ENCODE measurements at places on chromosomes 5 and 9. TPM values are rescaled to one million over a fixed set of nuclear protein-coding genes. Genes with fewer than 3 reads are reported as not detected.

ALDOB gene
- total RNA-seq: 1.2 TPM

QRFP gene
- total RNA-seq: not detected

PCDHB12 gene
- total RNA-seq: not detected

AQP7 gene
- total RNA-seq: 0.96 TPM

GAS1 gene
- 0.07 TPM for total RNA-seq

TRPM6 gene
- total RNA-seq: 0.44 TPM

GFPT2 gene
- total RNA-seq: 16.1 TPM

LAMC3 gene
- total RNA-seq: 7.7 TPM

PCDHGA7 gene
- not detected for total RNA-seq

RPS14 gene
- total RNA-seq: 2,557 TPM

C8G gene
- 2.1 TPM for total RNA-seq

GABRA1 gene
- not detected for total RNA-seq

SLC24A2 gene
- not detected for total RNA-seq

DNA sequence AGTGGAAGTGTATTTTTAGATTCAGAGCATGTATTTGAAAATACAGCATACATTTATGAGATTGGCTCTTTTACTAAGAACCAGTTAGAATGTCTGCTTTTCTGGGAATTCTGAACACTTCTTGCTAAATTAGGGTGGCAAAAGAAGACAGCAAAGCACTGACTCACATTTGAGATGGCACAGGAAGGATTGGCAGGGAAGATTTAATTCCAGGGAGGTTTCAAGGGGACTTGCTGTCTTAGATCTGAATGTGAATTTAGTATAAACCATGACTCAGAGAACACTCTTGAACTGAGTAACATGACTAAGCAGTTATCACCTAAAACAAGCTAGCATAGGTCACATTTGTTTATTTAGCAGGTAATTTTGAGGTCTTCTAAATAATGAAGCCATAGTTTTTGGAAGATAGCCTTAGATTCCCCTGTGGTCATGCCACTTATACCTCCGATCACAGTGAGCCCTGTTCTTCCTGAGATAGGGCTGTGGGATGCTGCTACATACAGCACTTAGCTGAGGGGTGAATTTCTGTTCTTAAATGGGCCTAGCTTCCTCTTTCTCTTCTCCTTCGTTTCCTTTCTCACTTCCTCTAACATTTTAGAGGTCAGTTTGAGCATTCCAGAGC, 173.8 kb downstream of the PCSK1 start:
- no peaks in the 10 kb centered on the region for H3K27me3 ChIP-seq
- H3K36me3 ChIP-seq: no peaks in the 10 kb centered on the region
- no peak for DNase-seq
- H3K4me3 ChIP-seq: no peak overlapping the region
- H3K27ac ChIP-seq: no peak overlapping the region

DNA sequence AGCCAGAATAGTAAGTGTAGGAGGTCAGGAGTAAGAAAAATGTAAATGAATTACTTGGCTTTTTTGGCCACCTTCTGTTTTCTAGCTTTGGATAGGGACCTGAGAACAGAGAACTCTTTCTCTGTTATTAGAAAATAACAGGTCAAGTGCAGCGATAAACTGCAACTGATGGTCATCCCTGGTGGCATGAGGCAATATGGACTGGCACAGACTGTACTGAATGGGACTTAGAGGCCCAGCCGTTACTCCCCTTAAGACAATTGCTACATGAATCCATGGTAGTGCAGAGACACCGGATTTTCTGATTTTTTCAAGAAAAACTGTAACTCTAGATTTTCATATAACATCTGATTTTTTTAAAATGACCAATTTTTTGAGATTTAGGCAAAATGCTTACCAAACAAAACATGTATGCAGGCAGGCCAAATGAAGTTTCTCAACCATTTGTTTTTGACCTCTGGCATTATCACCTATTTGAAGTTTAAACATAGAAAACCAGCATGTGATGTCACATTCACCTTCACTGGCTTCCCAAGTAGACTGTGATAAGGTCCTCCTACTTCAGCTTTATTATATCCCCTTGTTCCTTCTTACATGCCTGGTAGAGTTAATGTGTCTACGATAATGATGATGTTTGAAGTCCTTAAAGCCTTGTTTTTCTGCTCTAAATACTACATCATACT, 262.6 kb downstream of the KCTD16 start:
- no peaks in the 10 kb centered on the region for H3K4me1 ChIP-seq
- H3K36me3 ChIP-seq: no peaks in the 10 kb centered on the region
- H3K27ac ChIP-seq: no peak overlapping the region
- H3K27me3 ChIP-seq: peaks cover 13% of the 10 kb centered on the region
- DNase-seq: no peak
- H3K4me3 ChIP-seq: no peak overlapping the region

- no peak overlapping the region for H3K27ac ChIP-seq
- no peak for DNase-seq
- H3K27me3 ChIP-seq: no peaks in the 10 kb centered on the region
- no peaks in the 10 kb centered on the region for H3K36me3 ChIP-seq
These were observed 15.5 kb downstream of the OTULINL start for GRCh38 chr5:14597080-14597479.

DNA sequence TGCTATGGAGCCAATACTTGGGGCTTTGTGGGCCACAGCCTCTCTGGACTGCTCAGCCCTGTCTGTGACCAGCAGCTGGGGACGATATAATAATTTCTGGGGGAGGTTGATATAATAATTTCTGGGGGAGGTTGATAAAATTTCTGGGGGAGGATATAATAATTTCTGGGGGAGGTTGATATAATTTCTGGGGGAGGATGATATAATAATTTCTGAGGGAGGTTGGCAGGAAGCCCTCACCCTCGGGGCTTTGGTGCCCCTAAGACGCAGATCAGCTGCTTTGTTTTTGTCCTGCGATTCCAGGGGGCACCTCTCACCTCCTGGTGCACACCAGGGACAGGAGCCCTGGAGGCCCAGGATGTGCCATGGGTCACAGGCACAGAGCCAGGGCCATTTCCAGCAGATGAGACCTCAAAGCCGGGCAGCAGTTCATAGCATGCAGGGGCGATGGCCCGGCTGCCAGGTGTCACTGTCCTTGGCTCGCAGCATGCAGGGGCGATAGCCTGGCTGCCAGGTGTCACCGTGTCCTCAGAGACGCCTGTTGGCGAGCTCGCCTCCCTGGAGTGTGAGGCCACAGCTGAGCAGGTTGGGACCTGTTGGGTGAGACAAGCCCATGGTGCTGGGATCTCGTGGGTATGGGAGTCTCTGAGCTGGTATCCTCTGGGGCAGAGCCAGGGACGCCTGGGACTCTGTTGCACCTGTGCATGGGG, 3.8 kb upstream of the TOR4A start:
- peaks cover 4% of the 10 kb centered on the region for H3K36me3 ChIP-seq
- H3K27me3 ChIP-seq: no peaks in the 10 kb centered on the region
- H3K4me1 ChIP-seq: peaks cover 40% of the 10 kb centered on the region
- no peak for DNase-seq
- no peak overlapping the region for H3K4me3 ChIP-seq

- H3K4me1 ChIP-seq: peaks cover 10% of the 10 kb centered on the region
- H3K27ac ChIP-seq: no peak overlapping the region
- H3K4me3 ChIP-seq: no peak overlapping the region
These were observed 9.1 kb downstream of the PDCL start for GRCh38 chr9:122819326-122819725.

DNA sequence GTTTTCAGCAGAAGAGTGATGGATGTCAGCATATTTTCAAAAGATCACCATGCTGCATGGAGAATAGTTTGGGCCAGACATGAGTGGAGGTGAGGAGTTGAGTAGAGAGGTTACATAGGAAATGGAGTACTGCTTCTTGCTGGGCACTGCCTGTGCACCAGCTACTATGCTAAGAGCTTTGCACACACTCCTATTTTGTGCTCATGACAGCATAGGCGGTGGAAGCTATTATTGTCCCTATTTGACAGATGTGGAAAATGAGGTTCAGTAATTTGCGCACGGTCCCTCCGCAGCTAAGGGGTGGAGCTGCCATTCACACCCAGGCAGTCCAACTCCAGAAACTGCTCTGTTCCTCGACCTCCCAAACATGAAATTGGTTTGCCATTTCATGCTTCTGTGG, 67.8 kb downstream of the ENTREP1 start:
- DNase-seq: no peak
- H3K27me3 ChIP-seq: peaks cover 3% of the 10 kb centered on the region
- no peak overlapping the region for H3K27ac ChIP-seq
- no peaks in the 10 kb centered on the region for H3K36me3 ChIP-seq
- H3K4me1 ChIP-seq: no peaks in the 10 kb centered on the region

GRCh38 chr5:111254613-111255012, 30.4 kb downstream of the CAMK4 start:
- 0 out of 2 replicates have a peak, but pooled peaks cover 5% of the 10 kb centered on the region for H3K27me3 ChIP-seq
- no peaks in the 10 kb centered on the region for H3K4me1 ChIP-seq
- no peak overlapping the region for H3K27ac ChIP-seq
- no peaks in the 10 kb centered on the region for H3K36me3 ChIP-seq
- H3K4me3 ChIP-seq: no peak overlapping the region

DNA sequence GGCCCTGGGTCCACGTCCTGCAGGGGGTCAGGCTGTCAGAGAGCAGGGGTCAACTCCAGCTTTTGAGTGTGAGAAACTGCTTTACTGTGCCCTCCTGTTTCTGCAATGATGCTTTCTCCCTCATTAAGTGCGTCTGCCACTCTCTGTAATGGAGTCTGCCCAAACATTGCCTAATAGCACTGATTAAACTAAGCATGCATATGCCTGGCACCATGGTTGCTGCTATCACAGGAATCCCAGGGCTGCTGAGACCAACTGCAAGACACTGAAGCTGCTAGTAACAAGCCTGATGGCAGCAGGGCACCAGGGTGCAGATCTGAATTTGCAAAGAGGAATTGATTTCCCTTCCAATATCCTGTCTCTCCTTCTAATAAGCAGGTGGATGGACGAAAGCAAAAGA, 125.3 kb downstream of the SLC24A2 start:
- no peak for DNase-seq
- H3K36me3 ChIP-seq: no peaks in the 10 kb centered on the region
- H3K27ac ChIP-seq: no peak overlapping the region
- peaks cover 72% of the 10 kb centered on the region for H3K27me3 ChIP-seq
- H3K4me3 ChIP-seq: no peak overlapping the region

DNA sequence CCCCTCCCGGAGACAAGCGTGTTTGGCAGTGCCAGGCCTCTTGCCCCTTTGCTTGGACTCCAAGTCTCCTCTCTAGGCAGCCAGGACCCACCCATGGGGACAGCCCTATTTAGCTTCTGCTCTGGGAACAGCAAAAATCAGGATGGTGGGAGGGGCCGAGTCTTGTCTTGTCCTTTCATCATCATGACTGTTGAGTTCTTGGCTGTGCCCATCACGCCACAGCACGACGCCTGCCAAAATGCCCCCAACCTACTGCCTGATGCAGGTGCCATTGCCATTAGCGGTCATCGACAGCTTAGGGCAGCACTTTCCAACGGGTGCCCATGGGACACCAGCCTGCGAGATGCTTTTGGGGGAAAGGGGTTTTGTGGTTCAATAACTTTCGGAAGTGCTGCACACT, 18.9 kb downstream of the PLPP7 start:
- no peak overlapping the region for H3K27ac ChIP-seq
- H3K36me3 ChIP-seq: no peaks in the 10 kb centered on the region
- H3K27me3 ChIP-seq: no peaks in the 10 kb centered on the region

DNA sequence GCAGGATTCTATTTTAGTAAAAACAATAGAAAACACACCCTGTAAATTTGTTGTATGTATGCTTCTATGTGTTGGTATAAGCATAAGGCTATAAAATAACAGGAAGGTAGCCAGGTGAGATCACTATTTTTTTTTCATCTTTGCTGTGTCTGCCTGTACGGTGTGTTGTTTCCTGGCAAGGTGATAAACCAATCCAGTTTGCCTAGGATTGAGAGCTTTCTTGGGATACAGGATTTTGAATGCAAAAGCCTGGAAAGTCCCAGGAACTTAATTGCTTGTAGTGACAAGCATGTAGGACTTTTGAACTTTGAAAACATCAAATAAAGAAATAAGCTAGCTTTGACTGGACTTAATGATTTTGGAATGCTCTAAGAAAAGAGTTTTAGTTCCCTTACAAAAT, 83.3 kb upstream of the RORB start:
- no peak for DNase-seq
- H3K36me3 ChIP-seq: no peaks in the 10 kb centered on the region
- H3K27me3 ChIP-seq: no peaks in the 10 kb centered on the region
- H3K27ac ChIP-seq: no peak overlapping the region

GRCh38 chr9:96382175-96382574, 1.3 kb downstream of the SLC35D2 start:
- peak overlapping the region; percentile 59 for H3K4me3 ChIP-seq
- peaks cover 7% of the 10 kb centered on the region for H3K36me3 ChIP-seq
- peak; percentile 35 for DNase-seq
- peaks cover 58% of the 10 kb centered on the region for H3K4me1 ChIP-seq
- no peak overlapping the region for H3K27ac ChIP-seq
- H3K27me3 ChIP-seq: no peaks in the 10 kb centered on the region

GRCh38 chr9:21995006-21995665, 545 bp downstream of the CDKN2B-AS1 start:
- H3K27me3 ChIP-seq: no peaks in the 10 kb centered on the region
- peak overlapping the region; percentile 79 for H3K4me3 ChIP-seq
- peaks cover 19% of the 10 kb centered on the region for H3K4me1 ChIP-seq
- H3K36me3 ChIP-seq: no peaks in the 10 kb centered on the region
- peak; percentile 56 for DNase-seq

- no peaks in the 10 kb centered on the region for H3K27me3 ChIP-seq
- no peak overlapping the region for H3K4me3 ChIP-seq
- H3K27ac ChIP-seq: no peak overlapping the region
- H3K4me1 ChIP-seq: peaks cover 6% of the 10 kb centered on the region
These were observed 45.5 kb upstream of the ANKRD33B start for GRCh38 chr5:10518347-10518746.

DNA sequence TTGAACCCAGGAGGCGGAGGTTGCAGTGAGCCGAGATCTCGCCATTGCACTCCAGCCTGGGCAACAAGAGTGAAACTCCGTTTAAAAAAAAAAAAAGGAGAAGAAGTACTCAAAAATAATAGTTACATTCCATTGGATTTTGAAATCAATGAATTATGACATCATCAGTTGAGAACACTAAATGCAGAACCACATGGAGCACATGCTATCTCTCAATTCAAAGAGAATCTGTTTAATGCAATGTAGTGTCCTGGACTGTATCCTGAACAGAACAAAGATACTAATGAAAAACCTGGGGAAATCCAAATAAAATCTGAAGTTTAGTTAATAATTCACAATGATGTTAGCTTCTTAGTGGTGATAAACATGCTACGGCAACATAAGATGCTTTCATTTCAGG, 20.3 kb downstream of the CDC14B start:
- no peak for DNase-seq
- H3K4me1 ChIP-seq: no peaks in the 10 kb centered on the region
- H3K4me3 ChIP-seq: no peak overlapping the region
- no peak overlapping the region for H3K27ac ChIP-seq
- no peaks in the 10 kb centered on the region for H3K36me3 ChIP-seq

- H3K4me3 ChIP-seq: no peak overlapping the region
- no peak overlapping the region for H3K27ac ChIP-seq
- no peak for DNase-seq
- H3K27me3 ChIP-seq: no peaks in the 10 kb centered on the region
- no peaks in the 10 kb centered on the region for H3K36me3 ChIP-seq
These were observed 202.8 kb downstream of the CCDC171 start for GRCh38 chr9:15755660-15756059.

GRCh38 chr9:24090566-24090965, 264.5 kb upstream of the ELAVL2 start:
- no peak for DNase-seq
- H3K27ac ChIP-seq: no peak overlapping the region
- H3K27me3 ChIP-seq: no peaks in the 10 kb centered on the region
- H3K4me1 ChIP-seq: no peaks in the 10 kb centered on the region

Measured in HCT116 (cell line).